ENCODE measurements at places on chromosomes 1 and 21. TPM values are rescaled to one million over a fixed set of nuclear protein-coding genes. Genes with fewer than 3 reads are reported as not detected.

Gene WLS
- 163 TPM for polyA plus RNA-seq

Gene RAB42
- polyA plus RNA-seq = 2.6 TPM

Gene LEMD1
- 3.3 TPM for polyA plus RNA-seq

Gene PLCH2
- polyA plus RNA-seq = 1.9 TPM

Gene RNF207
- polyA plus RNA-seq = 19.9 TPM

Gene CFAP141
- not detected for polyA plus RNA-seq

Gene C8B
- 0.28 TPM for polyA plus RNA-seq

Gene MAP10
- 7.0 TPM for polyA plus RNA-seq

Gene GLMP
- polyA plus RNA-seq = 48.9 TPM

Gene LAMC2
- 7.7 TPM for polyA plus RNA-seq

Gene ANGPTL7
- polyA plus RNA-seq = not detected

Gene INSRR
- polyA plus RNA-seq = 1.7 TPM

Gene L1TD1
- polyA plus RNA-seq = 4.2 TPM

Gene FALEC
- polyA plus RNA-seq = 0.44 TPM

Data from right renal cortex interstitium (tissue), 3 donors.